Esophagus squamous epithelium (tissue), 5 donors: ENCODE measurements at places on chromosomes 16 and 17.

DNA sequence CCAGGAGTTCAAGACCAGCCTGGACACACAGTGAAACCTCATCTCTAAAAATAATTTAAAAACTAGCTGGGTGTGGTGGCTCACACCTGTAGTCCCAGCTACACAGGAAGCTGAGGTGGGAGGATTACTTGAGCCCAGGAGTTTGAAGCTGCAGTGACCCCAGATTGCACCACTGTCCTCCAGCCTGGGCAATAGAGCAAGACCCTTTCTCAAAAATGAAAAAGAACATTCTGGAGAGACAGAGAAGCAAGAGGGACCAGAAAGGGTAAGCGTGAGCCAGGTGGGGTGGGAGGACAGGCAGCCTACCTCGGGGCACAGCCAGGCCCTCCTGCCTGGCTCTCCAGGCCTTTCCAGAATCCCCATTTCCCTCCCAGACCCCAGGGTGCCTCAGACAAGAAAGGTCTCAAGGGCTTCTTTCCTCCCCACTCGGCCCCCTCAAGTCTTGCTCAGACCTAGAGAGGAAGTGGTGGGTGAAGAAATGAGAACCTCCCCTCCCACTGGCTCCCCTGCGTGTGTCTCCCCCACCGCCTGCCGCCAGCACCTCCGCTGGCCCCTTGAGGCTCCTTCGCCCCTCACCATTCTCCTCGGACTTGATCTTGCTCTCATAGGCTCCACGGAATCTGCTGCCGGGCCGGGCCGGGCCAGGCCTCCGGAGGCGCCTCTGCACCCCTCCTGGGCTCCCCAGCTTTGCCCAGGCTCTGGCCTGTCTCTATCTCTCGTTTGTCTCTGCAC, 503 bp downstream of the C16orf54 start:
- no peak for DNase-seq

- DNase-seq, result no peak
These were observed 154.7 kb downstream of the C16orf78 start for GRCh38 chr16:49528060-49528865.

DNA sequence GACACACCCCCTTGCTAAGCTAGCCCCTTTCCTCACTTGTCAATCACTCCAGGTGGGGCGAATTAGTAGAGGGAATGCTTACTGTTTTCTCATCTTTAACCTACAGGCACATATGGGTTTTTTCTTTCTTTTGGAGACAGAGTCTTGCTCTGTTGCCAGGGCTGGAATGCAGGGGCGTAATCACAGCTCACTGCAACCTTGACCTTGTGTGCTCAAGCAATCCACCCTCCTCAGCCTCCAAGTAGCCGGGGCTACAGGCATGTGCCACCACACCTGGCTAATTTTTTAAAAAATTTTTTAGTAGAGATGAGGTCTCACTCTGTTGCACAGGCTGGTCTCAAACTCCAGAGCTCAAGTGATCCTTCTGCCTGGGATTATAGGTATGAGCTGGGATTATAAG, 38.7 kb upstream of the RHBDL3 start:
- no peak for DNase-seq

GRCh38 chr16:29958756-29959155, 3.1 kb upstream of the TMEM219 start:
- no peak for DNase-seq

- no peak for DNase-seq
These were observed 8.8 kb downstream of the SCIMP start for GRCh38 chr17:5225668-5226457.

- DNase-seq, result no peak
These were observed 101.4 kb downstream of the CACNG3 start for GRCh38 chr16:24357511-24357910.

GRCh38 chr17:19303367-19303776, 59.2 kb downstream of the B9D1 start:
- DNase-seq, result no peak

GRCh38 chr17:28280826-28281225, 38.2 kb upstream of the TMEM97 start:
- DNase-seq, result no peak

- no peak for DNase-seq
These were observed 179.4 kb upstream of the FOXF1 start for GRCh38 chr16:86330906-86331305.

DNA sequence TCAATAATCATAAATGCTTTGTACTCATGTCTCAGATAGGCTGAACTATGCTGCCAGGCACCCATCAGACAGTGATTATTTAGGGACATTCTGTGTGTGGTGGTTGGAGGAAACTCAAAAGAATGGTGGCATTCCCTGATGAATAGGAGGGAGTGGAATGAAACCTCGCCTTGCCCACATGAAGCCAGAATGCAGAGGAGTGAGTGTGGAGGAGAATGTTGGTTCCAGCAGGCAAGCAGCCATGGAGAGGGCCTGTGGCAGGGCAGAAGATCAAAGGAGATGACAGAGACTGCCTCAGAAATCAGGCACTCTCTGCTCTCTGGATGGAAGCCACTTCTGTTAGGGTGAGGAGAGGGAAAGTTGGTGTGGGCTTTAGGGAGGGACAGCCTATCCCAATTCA, 22.5 kb downstream of the KCTD19 start:
- no peak for DNase-seq

GRCh38 chr17:9959377-9959981, 54.4 kb upstream of the RCVRN start:
- DNase-seq, result no peak

GRCh38 chr16:84546669-84547545, 42.4 kb upstream of the MEAK7 start:
- DNase-seq, result no peak

DNA sequence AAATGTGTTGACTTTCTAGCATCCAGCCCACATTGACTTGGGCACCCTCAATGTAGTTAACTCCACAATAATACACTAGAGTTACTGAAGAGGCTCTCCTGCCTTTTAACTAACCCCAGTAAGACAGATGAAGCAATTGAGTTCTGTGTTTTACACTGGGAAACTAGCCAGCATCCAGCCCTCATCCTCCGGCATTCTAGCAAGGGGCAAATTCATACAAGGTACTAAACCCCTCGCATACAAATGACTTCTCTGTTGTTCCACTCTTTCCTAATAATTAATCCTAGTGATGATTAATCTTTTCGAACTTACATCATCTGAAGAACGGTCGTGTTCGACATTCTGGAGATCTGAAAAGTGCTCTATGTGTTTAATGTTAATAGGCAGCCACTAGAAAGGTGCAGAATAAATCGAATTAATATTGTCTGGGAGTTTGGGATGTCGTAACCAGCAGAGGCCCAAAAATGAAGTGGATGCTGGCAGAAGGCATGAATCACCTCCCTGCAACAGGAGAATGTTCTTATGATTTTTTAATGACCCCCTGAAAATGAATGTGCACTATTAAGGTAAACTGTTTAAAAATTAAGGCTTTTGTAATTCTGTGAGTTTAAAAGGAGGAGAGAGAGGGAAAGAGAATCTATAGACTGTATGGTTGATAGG, 249.4 kb downstream of the SNX29 start:
- DNase-seq, result no peak
